ENCODE measurements at places on chromosomes 16 and 17.

DNA sequence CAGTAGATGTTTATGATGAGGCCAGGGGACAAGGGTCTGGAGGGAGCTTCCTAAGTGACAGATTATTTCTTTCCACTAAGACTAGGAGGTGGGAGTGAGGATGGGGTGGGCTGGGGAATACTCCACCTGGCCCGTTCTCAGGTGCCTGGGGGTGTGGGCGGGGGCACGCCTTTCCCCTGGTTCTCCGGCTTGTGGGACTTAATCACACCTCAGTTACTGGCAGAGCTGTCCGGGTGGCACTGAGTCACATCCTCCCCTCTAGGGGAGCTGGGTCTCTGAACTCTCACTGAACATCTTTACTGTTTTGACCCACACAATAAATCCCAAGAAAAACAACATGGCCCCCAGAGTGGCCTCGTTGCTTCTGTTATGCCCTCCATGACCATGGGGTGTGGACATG, 332.8 kb downstream of the MAF start:
- DNase-seq, result no peak

DNA sequence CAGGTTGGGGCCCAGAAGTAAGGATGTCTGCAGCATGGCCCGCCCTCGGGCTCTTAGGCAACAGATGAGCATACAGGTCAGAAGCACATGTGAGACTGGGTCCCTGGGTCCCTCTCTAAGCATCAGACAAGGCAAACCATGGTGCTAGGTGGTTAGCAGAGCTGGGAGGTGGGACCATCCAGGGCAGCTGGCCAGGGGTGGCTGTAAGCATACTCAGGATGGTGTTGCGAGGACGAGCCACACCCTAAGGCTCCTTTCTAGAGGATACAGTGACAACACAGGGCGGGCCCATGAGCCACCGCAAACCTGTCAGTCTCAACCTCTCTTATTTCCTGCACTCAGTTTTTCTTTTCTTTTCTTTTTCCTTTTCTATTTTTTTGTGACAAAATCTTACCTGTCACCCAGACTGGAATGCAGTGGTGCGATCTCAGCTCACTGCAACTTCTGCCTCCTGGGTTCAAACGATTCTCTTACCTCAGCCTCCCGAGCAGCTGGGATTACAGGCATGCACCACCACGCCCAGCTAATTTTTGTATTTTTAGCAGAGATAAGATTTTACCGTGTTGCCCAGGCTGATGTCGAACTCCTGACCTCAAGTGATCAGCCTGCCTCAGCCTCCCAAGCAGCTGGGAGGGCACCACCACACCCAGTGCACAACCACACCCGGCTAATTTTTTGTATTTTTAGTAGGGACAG, 3.6 kb downstream of the FA2H start:
- no peak for DNase-seq

DNA sequence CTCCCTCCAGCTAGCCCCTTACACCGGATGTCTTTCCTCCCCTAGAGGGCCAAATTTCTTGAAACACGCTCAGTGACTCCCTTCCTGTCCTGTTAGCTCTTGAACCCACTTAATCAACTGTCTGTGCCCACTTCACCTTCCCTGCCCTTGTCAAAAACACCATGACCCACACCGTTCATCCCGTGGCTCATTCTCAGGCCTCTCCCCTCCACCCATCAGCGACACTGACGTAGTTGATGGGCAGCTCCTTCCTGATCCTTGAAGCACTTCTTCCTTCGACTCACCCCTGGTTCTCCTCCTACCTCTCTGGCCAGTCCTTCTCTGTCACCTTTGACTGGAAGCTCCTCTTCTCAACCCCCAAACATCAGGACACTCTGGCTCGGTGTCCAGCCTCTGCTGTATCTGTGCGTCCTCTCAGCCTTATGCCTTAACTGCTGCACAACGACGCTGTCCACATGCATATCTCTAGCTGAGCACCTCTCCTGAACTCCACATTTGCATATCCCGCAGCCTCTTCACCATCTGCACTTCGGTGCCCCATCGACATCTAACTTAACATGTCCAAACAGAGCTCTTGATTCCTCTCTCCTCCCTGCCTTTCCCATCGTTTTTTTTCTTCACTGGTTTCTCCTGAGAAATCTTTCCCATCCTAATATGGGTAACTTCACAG, 39.3 kb upstream of the CCDC182 start:
- DNase-seq, result no peak

DNA sequence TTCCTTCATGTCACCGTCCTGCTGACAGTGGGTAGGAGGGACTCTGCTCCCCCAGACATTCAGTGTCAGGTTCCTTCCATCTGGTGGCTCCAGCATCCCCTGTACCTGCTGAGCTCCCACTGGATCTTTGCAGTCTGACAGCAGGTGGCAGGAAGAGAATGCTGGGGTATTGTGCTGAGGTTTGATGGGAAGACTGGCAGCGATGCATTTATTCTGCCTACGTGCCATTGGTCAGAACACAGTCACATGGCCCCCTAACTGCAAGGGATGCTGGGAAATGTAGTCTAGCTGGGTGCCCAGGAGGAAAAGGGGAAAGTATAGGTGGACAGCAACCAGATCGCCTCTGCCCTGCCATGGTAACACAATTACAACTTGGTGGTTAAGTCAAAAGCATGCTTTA, 44.4 kb downstream of the IRX3 start:
- DNase-seq, result no peak

DNA sequence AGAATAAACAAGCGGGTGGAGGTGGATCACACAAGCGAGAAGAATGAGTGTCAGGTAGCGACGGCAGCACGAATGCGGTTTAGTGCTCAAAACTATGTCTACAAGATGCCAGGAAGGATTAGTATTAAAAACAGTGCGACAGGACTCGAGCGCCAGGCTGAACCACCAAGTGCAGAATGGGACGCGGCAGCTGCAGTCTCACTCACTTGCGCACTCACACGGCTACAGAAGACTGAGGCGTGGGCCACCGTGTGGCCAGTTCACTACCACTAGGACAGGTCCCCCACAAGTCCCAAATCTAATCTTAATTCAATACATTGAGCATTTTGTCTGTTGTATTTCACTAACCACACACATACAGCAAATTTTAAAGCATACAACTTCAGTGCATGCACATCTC, 35.7 kb upstream of the TRAP1 start:
- DNase-seq, result no peak

DNA sequence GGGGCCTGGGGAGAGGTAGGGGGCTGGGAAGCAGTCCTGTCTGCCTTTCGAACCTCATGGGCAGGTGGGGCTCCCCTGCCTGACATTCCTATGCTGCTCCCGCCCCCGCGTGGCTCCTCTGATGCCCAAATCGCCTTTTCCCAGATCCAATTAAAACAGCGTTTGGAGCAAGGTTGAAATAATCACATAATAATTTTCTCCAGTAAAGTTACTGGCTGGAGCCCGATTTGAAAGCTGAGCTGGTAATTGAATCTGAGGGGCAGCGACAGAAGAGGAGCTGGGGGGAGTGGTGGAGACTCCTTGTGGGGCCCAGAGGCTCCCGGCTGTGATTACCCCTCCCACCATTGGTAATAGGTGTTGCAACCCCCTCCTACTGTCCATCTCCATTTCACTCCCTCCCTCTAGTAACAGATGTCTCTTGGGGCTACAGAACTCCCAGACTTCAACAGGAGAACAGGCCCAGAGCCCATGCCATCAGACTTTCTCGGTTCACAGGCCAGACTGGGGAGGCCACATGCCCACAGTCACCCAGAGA, 38.9 kb upstream of the C1QL1 start:
- DNase-seq, result no peak

- no peak for DNase-seq
These were observed 8.2 kb downstream of the CAPN15 start for GRCh38 chr16:535446-536405.

GRCh38 chr17:67125924-67126323, 81.6 kb downstream of the CACNG1 start:
- no peak for DNase-seq

DNA sequence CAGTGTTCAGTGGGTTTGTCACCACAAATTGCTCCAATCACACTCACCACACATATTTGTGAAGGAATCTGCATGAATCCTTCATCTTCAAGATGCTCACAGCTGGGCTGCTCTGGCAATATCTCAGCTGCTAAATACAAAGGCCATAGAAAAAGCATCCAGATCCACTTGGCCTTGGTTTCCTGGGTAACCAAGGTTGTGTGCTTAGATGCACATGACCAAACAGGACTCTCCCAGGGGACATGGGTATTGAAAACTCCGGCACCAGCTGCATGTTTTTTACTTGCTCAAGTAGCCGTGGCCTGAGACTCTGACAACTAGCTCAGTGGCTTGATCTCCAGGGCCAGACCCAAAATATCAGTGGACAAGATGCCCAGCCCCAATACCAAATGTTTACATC, 131.3 kb downstream of the CBLN1 start:
- no peak for DNase-seq

GRCh38 chr16:77919761-77920415, 102.5 kb upstream of the CLEC3A start:
- no peak for DNase-seq

All from keratinocyte (primary cell).